ENCODE measurements at places on chromosomes 6 and 20.

- no peak for ATAC-seq
These were observed 17.4 kb upstream of the CD83 start for GRCh38 chr6:14100138-14100537.

DNA sequence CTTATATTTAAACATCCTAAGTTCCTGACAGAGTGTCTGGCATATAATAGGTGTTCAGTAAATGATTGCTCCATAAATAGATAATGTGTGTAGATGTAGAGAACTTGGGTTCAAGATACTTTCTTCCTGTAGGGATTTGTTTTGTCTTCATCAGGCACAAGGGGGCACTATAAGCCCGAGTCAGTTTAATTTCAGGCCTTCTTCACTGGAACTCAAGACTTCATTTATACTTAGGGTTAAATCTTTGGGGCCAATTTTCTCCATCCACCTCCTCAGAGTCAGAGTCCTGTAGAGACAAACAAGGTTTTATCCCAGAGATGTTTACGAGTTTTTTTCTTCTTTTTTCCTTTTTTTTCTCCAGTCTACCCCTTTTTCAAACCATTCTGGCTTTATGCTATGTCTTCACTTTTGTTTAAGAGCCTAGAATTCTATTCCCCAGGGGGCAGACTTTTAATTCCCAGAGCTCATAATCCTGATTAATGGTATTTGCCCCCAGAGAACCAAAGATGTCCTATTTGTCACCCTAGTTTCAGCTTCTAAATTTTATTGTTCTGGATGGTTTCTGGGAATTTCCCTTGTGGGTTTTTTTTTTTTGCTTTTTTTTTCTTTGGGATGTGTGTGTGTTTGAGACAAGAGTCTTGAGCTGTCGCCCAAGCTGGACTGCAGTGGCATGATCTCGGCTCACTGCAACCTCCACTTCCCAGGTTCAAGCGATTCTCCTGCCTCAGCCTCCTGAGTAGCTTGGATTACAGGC is 88.4 kb downstream of the HFE start:
- no peak for ATAC-seq

- ATAC-seq = peak; percentile 89
These were observed at the start of gene CFAP206 for GRCh38 chr6:87407901-87408720. CFAP206 (plus strand) TSS chr6:87407972; CDS start chr6:87409840, 1,868 bp downstream.

GRCh38 chr6:98975421-98975820 is 27.7 kb upstream of the FBXL4 start:
- no peak for ATAC-seq

DNA sequence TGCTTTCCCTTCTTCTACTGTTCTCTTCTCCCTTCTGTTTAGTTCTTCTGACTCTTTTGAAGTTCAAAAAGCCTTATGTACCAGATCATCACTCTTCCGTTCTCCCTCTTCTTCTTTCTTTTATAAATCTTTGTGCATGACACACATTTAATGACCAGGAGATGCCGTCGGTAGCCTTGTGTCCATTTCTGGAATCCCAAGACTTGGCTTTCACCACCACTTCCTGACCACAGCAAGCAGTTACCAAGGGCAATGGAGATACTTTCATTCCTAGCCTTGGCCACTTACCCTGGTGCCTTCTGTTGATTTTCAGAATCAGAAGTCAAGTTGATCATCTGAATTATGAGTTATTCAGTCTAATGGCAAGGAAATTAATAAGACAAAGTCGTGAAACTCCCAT is 268.5 kb upstream of the QKI start:
- no peak for ATAC-seq

GRCh38 chr6:13048113-13048512 is 280.2 kb downstream of the TBC1D7 start:
- no peak for ATAC-seq

DNA sequence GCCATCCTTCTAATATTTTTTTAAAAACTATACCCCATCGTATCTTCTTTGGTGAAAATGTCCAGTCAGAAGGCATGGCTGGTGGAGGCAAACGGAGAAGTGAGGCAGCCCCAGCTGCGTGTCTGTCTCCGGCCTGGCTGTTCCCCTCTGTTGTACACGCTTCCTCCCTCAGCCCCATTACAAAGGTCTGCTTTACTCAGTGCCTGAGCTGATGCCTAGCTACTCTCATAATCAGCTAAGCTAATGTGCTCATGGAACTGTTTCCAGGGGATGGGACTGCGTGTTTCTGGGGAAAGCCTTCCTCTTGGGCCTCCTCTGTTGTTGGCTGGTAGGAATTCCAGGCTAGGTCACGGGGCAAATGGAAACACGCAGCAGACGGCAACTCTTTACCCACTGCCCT is 67.3 kb downstream of the PPP1R3G start:
- peak; percentile 69 for ATAC-seq
